Neural crest cell (in vitro differentiated cells): ENCODE measurements at places on chromosomes 5 and 9. TPM values are rescaled to one million over a fixed set of nuclear protein-coding genes. Genes with fewer than 3 reads are reported as not detected.

The ARHGEF28 gene
- 0.91 and 0.93 TPM in 2 replicates for total RNA-seq

The NDOR1 gene
- total RNA-seq: 36.6 and 39.4 TPM in 2 replicates

The GMCL2 gene
- not detected in 2 replicates for total RNA-seq

The UNC13B gene
- 56.9 and 58.0 TPM in 2 replicates for total RNA-seq

DNA sequence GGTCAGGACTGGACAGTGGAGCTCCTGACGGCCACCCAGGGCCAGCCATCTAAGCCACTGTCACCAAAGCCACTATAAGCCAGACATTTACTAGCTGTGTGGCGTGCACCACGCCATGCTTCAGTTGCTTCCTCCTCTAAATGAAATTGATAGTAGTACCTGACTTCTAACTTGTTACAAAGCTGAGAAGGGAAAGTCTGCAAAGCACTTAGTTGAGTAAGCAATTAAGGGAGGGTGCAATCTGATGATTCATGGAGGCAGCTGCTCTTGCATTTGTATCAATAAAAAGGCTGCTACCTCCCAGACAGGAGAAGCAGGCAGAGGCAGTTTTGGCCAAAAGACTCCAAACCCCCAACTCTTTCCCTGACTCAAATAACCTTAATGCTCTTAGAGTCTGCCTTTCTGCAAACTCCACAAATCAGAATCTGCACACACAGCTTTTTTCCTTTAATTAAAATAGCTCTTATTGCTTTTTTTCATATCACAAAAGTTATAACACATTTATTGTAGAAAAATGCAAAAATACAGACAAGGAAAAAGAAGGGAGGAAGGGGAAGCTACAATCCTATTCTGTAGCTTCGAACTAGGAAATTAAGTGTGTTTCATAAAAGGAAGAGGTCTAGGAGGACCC lies 19.3 kb upstream of the RAPGEF1 start:
- H3K27ac ChIP-seq: no peak overlapping the region
- H3K36me3 ChIP-seq: no peaks in the 10 kb centered on the region
- peaks cover 5% of the 10 kb centered on the region for H3K4me1 ChIP-seq
- peaks cover 44% of the 10 kb centered on the region for H3K27me3 ChIP-seq
- DNase-seq: no peak

- peaks cover 26% of the 10 kb centered on the region for H3K4me1 ChIP-seq
- no peaks in the 10 kb centered on the region for H3K36me3 ChIP-seq
- no peaks in the 10 kb centered on the region for H3K27me3 ChIP-seq
- DNase-seq: no peak
- no peak overlapping the region for H3K27ac ChIP-seq
Measured at GRCh38 chr5:141963701-141964100, 5.2 kb upstream of the RNF14 start.

DNA sequence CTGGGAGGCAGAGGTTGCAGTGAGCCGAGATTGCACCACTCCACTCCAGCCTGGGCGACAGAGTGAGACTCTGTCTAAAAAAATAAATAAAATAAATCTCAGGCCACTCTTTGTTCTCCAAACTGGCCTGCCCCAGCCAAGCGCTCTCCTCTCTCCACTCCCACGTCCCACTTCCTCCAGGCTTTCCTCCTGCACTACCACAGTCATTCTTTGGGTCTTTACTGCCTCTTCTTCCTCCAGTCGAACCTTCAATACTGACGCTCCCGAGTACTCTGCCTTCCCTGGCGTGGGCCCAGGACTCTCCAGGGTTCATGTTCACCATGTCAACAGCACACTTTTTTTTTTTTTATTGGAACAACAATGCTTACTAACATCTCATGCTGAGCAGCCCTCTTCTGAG lies 23.9 kb downstream of the RNF130 start:
- H3K36me3 ChIP-seq: peaks cover 24% of the 10 kb centered on the region
- DNase-seq: no peak
- no peak overlapping the region for H3K4me3 ChIP-seq
- H3K27ac ChIP-seq: peak overlapping the region; percentile 35
